Vagina (tissue), 2 donors: ENCODE measurements at places on chromosomes 2 and 18. TPM values are rescaled to one million over a fixed set of nuclear protein-coding genes. Genes with fewer than 3 reads are reported as not detected.

GRCh38 chr2:123245156-123245555 is 779.9 kb upstream of the CNTNAP5 start:
- no peaks in the 10 kb centered on the region for H3K4me1 ChIP-seq
- H3K36me3 ChIP-seq = no peaks in the 10 kb centered on the region
- DNase-seq = no peak
- no peak overlapping the region for H3K27ac ChIP-seq
- no peaks in the 10 kb centered on the region for H3K27me3 ChIP-seq
- no peak overlapping the region for H3K4me3 ChIP-seq

- H3K27ac ChIP-seq = no peak overlapping the region
- H3K36me3 ChIP-seq = no peaks in the 10 kb centered on the region
- peaks cover 21% of the 10 kb centered on the region for H3K4me1 ChIP-seq
- DNase-seq = no peak
- H3K27me3 ChIP-seq = no peaks in the 10 kb centered on the region
Observed at GRCh38 chr18:48786455-48787202, 164.1 kb downstream of the SMAD7 start.

GRCh38 chr2:200443916-200444315 is 66.0 kb downstream of the KCTD18 start:
- H3K27ac ChIP-seq = peak overlapping the region; percentile 39
- peaks cover 15% of the 10 kb centered on the region for H3K36me3 ChIP-seq
- peaks cover 35% of the 10 kb centered on the region for H3K4me1 ChIP-seq
- H3K27me3 ChIP-seq = no peaks in the 10 kb centered on the region

- H3K4me1 ChIP-seq = no peaks in the 10 kb centered on the region
- H3K27ac ChIP-seq = no peak overlapping the region
- H3K36me3 ChIP-seq = peaks cover 41% of the 10 kb centered on the region
- H3K4me3 ChIP-seq = no peak overlapping the region
- no peaks in the 10 kb centered on the region for H3K27me3 ChIP-seq
Observed at GRCh38 chr2:215365184-215365658, 53.4 kb downstream of the ATIC start.

DNA sequence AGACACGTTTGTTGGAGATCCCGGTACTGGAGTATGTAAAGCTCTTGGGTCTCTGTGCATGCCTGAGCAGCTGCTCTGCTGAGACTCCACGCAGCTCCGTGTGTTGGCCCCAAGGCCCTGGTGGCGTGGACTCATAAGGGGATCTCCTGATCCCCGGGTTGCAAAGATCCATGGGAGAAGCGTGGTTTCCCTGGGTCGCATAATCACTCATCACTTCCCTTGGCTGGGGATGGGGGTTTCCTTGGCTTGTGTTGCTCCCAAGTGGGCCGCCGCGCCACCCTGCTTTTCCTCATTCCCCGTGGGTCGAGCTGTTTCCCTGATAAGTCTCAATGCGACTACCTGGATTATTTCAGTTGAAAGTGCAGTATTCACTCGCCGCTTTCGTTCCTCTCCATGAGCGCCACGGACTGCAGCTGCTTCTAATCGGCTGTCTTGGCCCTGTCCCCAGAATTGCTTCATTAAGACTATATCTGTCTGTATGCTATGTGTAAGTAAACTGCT is 76.0 kb downstream of the EPC2 start:
- no peak overlapping the region for H3K27ac ChIP-seq
- no peaks in the 10 kb centered on the region for H3K27me3 ChIP-seq
- no peak overlapping the region for H3K4me3 ChIP-seq
- H3K4me1 ChIP-seq = peaks cover 42% of the 10 kb centered on the region

GRCh38 chr2:8498994-8499393 is 182.9 kb upstream of the ID2 start:
- peaks cover 4% of the 10 kb centered on the region for H3K4me1 ChIP-seq
- H3K36me3 ChIP-seq = no peaks in the 10 kb centered on the region
- H3K27me3 ChIP-seq = no peaks in the 10 kb centered on the region
- no peak overlapping the region for H3K4me3 ChIP-seq

- H3K27me3 ChIP-seq = no peaks in the 10 kb centered on the region
- H3K27ac ChIP-seq = peak overlapping the region; percentile 94
- H3K4me3 ChIP-seq = peak overlapping the region; percentile 27
- H3K4me1 ChIP-seq = peaks cover 14% of the 10 kb centered on the region
Observed at GRCh38 chr2:238854246-238854645, 6.4 kb downstream of the TWIST2 start.

GRCh38 chr2:216985658-216986141 is 125.8 kb upstream of the TNP1 start:
- no peak overlapping the region for H3K4me3 ChIP-seq
- peaks cover 7% of the 10 kb centered on the region for H3K4me1 ChIP-seq
- no peaks in the 10 kb centered on the region for H3K27me3 ChIP-seq
- H3K27ac ChIP-seq = no peak overlapping the region

DNA sequence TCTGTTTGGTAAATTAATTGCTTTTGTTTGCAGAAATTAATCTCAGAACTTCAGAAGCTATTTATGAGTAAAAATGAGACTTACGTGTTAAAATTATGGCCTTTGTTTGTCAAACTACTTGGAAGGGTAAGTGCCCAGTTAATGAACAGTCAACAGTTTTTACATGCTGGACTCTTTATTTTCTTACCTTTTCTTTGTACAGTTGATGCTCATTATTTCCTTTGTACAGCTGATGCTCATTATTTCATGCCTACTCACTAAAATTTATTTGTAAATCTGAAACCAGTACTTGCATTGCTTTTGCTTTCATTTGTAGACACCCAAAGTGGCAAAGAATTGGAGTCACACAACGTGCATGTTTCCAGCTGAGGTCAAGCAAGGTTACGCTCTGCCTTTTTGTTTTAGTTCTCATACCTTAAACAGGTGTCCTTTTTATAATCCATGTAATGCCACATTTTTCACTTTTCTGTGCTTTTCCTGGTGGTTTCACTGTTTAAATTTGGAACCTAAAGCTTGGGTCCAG is 13.3 kb downstream of the RIF1 start:
- H3K27me3 ChIP-seq = no peaks in the 10 kb centered on the region
- no peaks in the 10 kb centered on the region for H3K36me3 ChIP-seq
- DNase-seq = no peak
- no peaks in the 10 kb centered on the region for H3K4me1 ChIP-seq
- H3K4me3 ChIP-seq = no peak overlapping the region

- no peaks in the 10 kb centered on the region for H3K27me3 ChIP-seq
- DNase-seq = no peak
- no peak overlapping the region for H3K27ac ChIP-seq
- no peaks in the 10 kb centered on the region for H3K4me1 ChIP-seq
Observed at GRCh38 chr2:215140166-215140707, 1.8 kb upstream of the ABCA12 start.

DNA sequence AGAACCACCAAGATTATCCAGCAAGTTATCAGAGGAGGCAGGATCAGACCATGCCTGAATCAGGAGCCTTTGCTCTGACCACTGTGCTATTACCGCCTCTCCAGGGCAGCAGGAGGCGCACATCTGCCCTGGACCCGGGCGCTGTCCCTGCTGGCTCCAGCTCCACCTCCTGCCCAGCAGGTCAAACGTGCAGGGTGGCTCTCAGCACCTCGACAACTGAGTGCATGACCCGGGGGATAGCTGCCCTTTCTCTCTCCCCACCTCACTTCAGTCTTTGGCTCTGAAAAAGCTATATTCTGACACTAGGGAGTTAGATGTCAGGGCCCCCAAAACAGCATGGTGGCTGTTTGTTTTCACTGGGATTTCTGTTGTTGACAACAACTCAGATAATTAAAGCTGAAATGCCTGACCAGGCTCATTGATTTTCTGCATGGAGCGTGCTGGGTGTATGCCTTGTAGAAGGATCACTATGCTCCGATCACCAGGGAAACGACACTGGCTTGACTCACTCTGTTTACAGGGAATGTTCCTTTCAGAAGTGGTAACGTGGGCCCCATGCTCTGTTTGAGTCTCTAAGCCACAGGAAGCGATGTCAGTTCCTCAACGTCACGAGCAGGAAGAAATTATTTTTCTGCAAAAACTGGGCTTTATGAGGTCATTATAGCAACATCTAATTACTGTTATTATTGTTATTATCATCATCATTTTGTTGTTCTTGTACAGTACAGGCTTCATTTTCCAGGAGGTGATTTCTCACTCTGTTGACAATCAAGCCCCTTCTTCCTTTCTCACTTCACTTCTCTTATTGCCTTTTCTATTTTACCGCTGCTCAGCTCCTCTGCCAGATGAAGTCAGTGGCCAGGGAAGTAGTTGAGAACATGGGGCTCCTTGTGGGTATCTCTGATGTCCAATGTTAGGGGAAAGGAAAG is 125.6 kb downstream of the PLB1 start:
- H3K4me3 ChIP-seq = no peak overlapping the region
- H3K27me3 ChIP-seq = no peaks in the 10 kb centered on the region
- H3K36me3 ChIP-seq = no peaks in the 10 kb centered on the region
- peak overlapping the region; percentile 90 for H3K27ac ChIP-seq
- DNase-seq = no peak

DNA sequence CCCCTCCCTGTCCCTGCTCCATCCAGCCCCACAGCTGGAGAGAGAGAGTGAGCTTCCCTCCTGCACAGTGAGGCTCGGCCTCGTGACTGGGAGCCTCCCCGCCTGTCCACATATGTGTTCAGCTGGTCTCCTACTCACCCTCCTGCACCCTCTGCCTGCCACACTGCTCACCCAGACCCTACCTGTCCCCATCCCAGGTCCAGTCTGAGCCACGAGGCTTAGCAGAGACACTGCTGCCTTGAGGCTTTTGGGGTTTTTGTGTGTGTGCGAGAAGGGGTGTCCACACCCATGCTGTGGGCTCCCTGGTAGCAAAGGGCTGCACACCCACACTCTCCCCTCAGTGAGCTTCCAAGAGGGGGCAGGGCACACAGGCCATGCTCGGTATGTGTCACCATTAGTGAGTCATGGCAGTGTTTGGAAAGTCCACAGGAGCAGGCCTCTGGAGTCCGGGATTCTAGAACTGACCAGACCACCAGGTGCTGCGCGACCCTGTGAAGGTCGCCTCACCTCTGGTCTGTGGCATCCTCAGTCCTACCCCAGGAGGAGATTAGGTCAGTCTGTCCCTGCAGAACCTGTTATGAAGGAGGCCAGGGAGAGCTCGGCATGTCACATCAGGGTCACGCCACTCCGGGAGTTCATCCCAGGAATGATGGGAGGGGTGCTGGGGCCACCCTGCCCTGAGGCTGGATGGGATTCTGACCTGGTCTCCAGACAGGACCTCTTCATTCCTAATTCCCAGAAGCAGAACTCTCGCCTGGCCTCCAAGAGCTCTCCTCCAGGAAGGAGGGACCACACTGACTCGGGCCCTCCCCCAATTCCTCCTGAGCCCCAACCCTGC is 39.9 kb upstream of the SMAD7 start:
- H3K4me1 ChIP-seq = peaks cover 28% of the 10 kb centered on the region
- DNase-seq = no peak
- H3K27me3 ChIP-seq = no peaks in the 10 kb centered on the region
- H3K4me3 ChIP-seq = no peak overlapping the region

DNA sequence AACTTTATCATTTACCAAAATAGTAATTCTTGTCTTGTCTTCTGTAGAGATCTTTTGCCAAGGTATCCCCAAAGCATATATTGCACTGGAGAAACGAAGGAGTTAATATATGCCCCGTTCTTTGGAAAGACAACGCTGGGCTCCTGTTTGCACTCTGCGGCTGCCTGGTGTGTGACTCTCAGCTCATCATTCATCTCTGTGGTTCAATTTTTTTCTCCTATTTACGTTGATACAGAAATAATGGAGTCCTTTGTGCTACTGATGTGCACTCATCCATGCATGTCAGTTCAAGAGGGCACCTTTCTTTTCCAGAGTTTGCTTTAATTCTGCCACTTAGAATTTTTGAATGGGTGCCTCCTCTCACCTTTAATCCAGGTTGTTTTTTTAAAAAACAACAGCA is 655.5 kb downstream of the DCDC2C start:
- H3K27ac ChIP-seq = no peak overlapping the region
- no peak overlapping the region for H3K4me3 ChIP-seq
- H3K4me1 ChIP-seq = no peaks in the 10 kb centered on the region
- H3K27me3 ChIP-seq = no peaks in the 10 kb centered on the region
- DNase-seq = no peak

DNA sequence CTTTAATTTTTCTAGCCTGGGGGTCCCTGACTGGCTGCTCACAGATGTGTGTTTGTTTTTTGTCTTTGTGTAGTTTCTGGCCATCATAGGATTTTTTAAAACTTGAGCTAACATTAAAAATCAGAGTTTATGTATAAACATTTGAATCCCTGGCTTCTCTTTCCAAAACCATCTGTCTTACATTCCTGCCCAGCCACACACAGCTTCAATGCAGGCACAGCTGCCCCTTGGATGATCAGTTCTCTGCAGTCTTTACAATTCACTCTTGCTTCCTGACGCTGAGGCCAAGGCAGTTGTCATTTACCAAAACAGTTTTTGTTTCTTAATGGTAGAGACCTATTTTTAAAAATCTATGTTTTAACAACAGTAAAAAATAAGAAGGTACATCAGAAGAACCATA is 169.2 kb upstream of the LRRTM1 start:
- DNase-seq = no peak
- H3K27me3 ChIP-seq = no peaks in the 10 kb centered on the region
- no peak overlapping the region for H3K27ac ChIP-seq
- H3K4me3 ChIP-seq = no peak overlapping the region
- no peaks in the 10 kb centered on the region for H3K36me3 ChIP-seq

- H3K4me3 ChIP-seq = no peak overlapping the region
- no peaks in the 10 kb centered on the region for H3K36me3 ChIP-seq
- no peak for DNase-seq
- H3K27me3 ChIP-seq = no peaks in the 10 kb centered on the region
- H3K4me1 ChIP-seq = no peaks in the 10 kb centered on the region
Observed at GRCh38 chr2:191985740-191986139, 138.9 kb upstream of the CAVIN2 start.

DNA sequence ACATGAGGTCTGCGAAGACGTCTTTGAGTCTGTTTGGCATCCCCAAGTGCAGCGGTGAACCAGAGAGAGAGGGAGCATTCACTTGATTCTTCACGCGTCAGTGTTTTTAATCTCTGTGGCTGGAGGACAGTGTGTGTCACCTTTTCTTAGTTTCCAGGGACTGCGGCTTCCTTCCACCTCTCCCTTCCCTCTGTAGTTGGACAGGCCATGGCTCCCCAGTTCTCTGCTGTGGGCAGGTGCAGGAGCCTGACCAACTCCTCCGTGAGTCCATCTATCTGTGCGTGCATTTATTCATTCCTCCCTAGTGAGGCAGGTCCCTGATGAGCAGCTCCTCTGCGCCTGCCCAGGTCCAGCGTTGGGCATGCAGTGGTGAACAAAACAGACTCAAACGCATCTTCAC is 42.9 kb downstream of the AGAP1 start:
- no peak overlapping the region for H3K4me3 ChIP-seq
- no peaks in the 10 kb centered on the region for H3K36me3 ChIP-seq
- no peak overlapping the region for H3K27ac ChIP-seq
- no peak for DNase-seq
- H3K4me1 ChIP-seq = peaks cover 9% of the 10 kb centered on the region
- no peaks in the 10 kb centered on the region for H3K27me3 ChIP-seq

DNA sequence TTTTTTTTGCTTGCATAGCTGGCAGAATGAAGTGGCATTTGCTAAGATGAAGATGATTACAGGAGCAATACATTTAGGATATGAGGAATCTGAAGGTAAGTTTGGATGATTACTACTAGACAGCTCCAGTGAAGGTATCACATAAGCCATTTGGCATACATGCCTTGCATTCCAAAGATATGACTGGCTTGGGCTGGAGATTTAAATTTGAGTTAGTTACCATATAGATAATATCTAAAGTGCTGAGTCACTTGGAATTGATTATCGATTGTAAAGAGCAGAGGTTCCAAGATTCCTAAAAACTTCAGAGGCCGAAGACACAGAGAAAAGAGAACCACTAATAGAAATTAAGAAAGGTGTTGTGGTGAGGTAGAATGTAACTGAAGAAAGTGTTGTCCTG is 1026.4 kb downstream of the DSC3 start:
- no peak overlapping the region for H3K27ac ChIP-seq
- H3K36me3 ChIP-seq = no peaks in the 10 kb centered on the region
- DNase-seq = no peak
- no peak overlapping the region for H3K4me3 ChIP-seq

The M1AP gene
- 4.9 TPM for total RNA-seq

The RESP18 gene
- total RNA-seq = not detected

The LTBP1 gene
- total RNA-seq = 48.4 TPM
